ENCODE measurements at places on chromosomes 3 and 15.

- no peak for DNase-seq
These were observed 607 bp upstream of the PPP1R14D start for GRCh38 chr15:40829115-40829514.

DNA sequence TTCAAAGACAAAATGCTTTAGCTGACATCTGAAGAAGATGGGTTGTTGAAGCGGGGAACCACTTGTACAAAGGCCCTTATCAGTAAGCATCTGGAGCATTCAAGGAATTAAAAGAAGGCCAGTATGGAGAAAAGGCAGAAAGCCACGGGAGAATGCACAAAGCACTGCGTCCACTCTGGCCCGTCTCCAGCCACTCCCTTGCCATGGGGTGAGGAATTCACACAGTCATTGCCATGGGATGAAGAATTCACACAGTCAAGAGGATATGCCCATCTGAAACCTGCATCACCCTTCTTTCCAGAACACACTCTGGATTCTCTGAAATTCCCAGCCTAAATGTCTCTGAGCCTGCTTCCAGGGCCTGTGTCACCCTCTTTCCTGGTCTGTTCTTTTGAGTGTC is 26.7 kb upstream of the STAG1 start:
- no peak for DNase-seq

- DNase-seq, result no peak
These were observed 105.9 kb downstream of the TP63 start for GRCh38 chr3:189737071-189737470.

GRCh38 chr3:165938986-165939540 is 101.8 kb upstream of the BCHE start:
- DNase-seq, result no peak

- DNase-seq, result no peak
These were observed 392.7 kb downstream of the LSAMP start for GRCh38 chr3:116052602-116053001.

DNA sequence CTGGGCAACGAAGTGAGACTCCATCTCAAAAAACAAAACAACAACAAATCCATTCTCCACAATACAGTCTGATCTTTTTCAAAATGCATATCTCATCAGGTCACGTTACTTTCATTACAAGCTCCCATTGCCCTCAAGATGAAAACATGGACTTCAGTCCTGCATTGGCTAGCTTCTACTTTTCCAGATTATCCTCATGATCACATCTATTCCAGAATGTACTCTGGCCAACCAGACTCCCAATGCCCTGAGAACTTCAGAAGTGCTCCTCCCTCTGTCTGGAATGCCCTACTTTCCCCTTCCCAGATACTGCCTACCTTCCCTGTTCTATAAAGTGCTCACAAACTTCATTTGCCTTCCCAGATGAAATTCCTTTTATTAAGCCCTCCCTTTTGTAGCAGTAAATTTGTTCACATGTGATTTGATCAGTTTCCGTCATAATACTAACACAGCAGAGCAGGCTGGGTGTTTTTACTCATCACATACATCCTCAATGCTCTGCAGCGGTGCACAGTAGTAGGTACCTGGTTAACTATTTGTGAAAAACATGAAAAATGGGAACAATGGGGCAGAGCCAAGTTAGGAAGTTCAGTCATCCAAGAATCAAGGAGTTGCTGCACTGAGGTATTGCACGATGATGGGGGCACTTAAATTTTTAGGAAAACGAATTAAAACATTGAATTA is 5.3 kb downstream of the RPL22L1 start:
- DNase-seq, result no peak

GRCh38 chr3:195763076-195763830 is 42.5 kb downstream of the MUC20 start:
- no peak for DNase-seq

DNA sequence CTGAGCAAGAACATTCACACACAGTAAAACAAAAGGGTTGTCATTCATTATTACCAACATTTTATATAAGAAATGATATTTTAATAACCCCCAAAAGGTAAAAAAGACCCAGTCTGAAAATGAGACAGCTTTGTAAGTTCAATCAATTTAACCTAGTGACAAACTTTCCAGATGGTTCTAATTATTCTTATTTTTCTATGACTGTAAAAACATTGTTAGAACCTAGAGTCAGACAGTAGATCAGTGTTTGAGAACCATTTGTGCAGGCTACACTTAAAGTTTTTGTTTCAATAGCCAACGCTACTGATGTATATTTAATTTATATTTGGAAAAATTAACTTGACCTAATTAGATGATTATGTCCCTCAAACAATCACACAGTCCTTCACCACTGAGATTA is 708.4 kb upstream of the CBLB start:
- no peak for DNase-seq

DNA sequence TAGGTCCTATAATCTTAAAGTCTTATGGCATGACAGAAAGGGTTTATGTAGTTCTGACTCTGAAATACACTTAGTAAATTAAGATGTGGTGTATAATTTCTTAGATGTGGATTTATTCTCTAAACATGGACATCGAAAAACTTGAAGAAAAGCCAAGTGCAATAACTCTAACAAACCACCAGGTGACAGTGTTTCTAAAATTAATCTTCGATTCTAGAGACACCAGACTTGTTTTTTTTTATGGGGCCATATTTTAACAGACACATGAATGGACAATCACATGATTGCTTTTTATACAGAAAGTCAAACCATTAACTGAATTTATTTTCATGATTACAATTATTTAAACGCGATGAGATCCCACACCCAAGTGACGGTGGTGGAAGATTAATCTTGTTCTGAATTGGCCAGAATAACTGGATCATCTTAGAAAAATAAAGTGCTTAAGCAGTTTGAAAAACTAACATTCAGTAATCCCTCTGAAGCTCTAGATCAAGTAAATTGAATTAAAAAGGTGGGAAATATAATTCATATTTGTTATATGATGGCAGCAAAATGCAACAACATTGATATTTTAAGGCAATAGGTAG is 305.1 kb downstream of the LSAMP start:
- DNase-seq, result peak; percentile 27

DNA sequence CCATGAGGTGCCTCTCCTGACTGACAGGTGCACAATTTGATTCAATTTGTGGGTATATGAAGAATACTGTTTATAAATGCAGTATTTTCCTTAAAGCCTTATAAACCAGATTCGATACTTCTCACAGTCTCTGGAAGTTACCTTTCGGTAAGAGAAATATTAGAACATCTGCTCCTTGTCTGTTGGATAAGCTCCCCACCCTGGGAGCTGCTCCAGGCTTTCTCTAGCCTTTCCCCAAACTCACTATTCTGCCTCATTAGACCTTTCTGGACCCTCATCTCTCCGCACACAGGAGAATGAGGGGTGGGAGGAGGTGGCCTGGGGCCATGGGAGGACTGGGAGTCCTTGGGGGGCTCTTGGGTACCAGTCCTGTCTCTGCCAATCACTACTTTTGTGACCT is 59.8 kb upstream of the TBC1D21 start:
- no peak for DNase-seq

GRCh38 chr3:56918111-56918568 is 116.4 kb upstream of the ARHGEF3 start:
- DNase-seq, result no peak

DNA sequence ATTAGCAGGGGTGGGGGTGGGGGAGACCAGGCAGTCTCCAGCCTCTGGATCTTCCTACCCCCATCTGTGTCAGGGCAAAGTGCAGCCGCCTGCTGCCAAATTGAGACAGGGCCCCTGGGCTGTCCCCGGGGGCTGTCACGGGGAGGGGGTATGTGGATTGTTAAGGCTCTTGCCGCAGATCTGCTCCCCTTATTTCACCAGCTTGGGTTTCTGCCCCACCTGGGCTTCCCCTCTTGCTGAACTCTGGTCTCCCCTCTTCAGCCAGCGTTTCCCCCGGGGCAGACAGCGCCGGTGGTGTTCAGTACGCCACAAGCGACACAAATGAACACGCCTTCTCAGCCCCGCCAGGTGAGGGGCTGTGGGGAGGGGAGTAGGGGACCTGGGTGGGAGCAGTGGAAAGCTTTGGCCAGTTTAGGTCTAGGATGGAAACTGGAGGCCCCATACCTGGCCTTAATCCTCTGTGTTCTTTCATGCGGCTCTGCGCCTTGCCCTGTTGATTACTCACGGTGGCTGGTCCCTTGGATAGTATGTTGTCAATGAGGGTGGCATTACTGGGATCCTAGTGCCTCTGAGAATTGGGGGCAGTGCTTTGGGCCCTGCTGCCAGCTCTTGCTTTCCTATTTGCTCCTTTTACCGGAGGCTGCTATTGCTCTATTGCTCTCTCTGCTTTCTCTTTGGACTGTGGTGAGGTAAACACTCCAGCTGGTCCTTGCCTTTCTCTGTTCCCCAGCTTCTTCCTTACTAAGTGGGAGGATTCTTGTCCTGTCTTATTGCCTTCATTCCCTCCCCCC is 1.7 kb downstream of the EIF4G1 start:
- DNase-seq, result no peak

- DNase-seq, result no peak
These were observed 41.1 kb downstream of the SLCO3A1 start for GRCh38 chr15:91894606-91895005.

- no peak for DNase-seq
These were observed 25.1 kb downstream of the PIK3CB start for GRCh38 chr3:138809500-138810256.

GRCh38 chr3:80159990-80160506 is 392.2 kb upstream of the ROBO1 start:
- DNase-seq, result no peak

DNA sequence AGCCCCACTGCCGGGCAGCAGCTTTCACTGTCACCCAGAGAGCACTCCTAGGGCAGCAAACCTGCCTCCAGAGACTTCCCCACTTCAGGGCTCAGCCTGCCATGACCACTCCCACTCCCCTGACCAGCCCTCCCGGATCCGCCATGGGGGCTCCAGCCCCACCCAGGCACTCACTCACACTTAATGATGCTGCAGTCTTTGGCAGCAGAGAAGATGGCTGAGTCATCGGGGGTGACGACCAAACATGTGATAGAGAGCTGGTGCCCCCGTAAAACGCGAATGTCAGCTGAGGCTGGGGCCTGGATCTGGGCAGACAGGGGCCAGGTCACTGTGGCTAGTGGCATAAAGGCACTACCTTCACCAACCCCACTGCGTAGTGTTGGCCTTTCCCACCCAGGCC is 4.7 kb downstream of the RRP9 start:
- peak; percentile 30 for DNase-seq

- no peak for DNase-seq
These were observed 26.2 kb downstream of the MAGEF1 start for GRCh38 chr3:184685646-184686045.

- DNase-seq, result no peak
These were observed 16.4 kb downstream of the LDHAL6B start for GRCh38 chr15:59222906-59223550.

DNA sequence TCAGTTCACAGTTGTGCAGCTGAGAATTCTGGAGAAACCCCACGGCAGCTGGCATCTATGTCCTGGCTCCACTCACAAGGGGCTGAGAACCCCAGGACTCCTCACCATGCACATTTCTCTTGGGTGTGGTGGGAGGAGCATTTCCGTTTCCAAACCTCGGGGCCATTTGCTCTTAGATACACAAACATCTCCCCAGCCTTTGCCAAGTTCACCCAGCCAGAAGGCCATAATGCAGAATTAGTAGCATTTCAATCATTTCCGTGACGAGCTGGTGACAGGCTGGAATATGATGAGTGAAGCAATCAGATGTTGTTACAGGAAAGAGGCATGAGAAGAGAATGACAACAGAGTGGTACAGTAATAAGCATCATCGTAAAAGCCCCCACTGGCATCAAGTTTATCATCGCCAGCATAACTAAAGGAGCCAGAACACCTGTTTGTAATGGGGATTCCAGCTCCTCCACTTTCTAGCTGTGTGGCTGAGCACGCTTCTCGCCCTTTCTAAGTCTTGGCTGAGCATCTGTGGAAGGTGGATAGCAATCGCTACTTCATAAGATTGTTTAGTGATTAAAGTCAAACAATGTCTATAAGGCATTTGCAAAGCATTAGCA is 82.0 kb downstream of the LIPC start:
- DNase-seq, result no peak

DNA sequence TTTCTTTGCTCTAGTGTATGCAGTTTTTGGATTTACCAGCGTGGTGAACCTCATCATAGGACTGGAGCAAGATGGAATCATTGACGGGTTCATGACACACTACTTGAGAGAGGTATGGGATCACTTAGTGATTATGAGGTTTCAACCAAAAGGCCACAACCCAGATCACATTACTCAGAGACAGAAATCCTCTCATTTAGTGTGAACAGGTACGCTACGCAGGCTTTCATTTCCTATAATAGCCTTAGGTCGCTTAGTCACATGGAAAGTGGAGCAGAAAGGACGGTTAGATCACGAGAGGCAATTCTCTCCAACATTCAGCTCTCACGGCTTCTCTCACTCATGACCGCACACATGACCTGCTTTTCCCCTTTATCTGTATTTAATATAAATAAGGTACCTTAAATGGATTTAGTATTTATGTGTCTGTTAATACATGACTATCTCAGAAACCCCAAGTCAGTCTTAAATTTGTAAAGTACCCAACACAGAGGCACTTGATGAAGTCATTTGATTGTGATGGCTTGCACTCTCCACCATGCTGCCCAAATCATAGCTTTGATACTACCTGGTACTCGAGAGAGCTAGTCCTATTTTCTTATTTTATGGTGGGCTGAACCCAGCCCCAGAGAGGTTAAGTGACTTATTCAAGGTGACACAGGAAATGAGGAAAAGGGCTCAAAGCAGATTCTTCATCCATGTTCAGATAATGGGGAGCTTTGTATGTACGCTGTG is 8.6 kb downstream of the TM6SF1 start:
- no peak for DNase-seq

GRCh38 chr3:53069422-53070068 is 23.7 kb upstream of the SFMBT1 start:
- no peak for DNase-seq

- DNase-seq, result no peak
These were observed 12.7 kb upstream of the OXSR1 start for GRCh38 chr3:38152609-38153008.

- DNase-seq, result no peak
These were observed 71.1 kb downstream of the EPHB3 start for GRCh38 chr3:184632551-184633236.

GRCh38 chr15:59657635-59658125 is 365 bp upstream of the GTF2A2 start:
- DNase-seq, result no peak

GRCh38 chr3:195012100-195012499 is 258.9 kb downstream of the XXYLT1 start:
- DNase-seq, result no peak

GRCh38 chr15:94785091-94785490 is 553.7 kb downstream of the MCTP2 start:
- DNase-seq, result no peak

GRCh38 chr3:73469331-73469730 is 155.4 kb downstream of the PDZRN3 start:
- DNase-seq, result no peak

Data from K562 (cell line).